NCI-H524 treated with DMSO at 0.1 percent for 48 hours (cell line): ENCODE measurements at places on chromosomes 1 and 21.

- DNase-seq, result no peak
Observed at GRCh38 chr21:30760776-30761175, 5.5 kb upstream of the KRTAP21-1 start.

- no peak for DNase-seq
Observed at GRCh38 chr1:92990828-92991227, 29.6 kb upstream of the DIPK1A start.

DNA sequence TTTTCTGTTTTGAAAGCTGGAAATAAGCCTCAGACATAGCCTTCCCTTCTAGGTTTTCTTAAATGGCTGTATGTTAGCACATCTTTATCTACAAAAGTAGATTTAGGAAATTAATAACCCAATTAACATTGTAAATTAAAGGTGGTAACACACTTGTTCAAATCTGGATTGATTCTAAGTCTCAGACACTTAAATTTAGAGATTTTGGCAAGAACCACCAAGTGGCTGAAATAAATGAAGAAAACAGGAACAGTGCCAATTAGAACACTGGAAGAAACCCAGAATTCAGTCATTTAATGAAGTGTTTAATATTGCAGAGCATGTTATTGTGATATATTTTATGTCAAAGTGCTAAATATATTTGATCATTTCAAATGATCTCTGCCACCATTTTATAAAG, 628.2 kb downstream of the USP25 start:
- no peak for DNase-seq

DNA sequence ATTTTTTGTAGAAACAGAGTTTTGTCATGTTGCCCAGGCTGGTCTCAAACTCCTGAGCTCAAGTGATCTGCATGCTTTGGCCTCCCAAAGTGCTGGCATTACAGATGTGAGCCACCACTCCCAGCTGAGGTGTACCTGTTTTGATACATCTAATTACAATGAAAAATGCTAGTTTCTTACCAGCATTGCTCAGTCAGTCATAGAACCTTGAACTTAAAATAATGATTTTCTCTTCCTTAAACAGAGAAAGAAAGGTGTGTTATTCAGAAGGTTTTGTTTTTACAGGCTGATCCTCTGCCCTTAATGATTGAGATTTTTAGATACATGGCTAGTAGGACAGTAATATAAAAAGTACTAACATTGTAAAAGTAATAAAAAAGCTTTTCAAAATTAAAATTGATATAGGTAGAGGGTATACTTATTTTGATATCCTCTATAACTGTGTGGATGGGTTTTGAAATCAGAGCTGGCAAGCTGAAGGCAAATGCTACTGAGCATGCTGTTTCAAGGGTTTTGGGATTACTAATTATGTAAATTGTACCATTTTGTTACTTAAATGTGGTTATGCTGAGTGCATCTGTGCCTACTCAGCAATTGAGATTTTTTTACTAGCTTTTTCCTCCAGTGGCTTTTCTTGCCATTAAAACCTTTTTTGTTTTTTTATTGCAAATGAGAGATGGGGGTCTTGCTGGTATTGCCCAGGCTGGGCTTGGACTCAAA, 16.1 kb downstream of the PRRC2C start:
- no peak for DNase-seq

DNA sequence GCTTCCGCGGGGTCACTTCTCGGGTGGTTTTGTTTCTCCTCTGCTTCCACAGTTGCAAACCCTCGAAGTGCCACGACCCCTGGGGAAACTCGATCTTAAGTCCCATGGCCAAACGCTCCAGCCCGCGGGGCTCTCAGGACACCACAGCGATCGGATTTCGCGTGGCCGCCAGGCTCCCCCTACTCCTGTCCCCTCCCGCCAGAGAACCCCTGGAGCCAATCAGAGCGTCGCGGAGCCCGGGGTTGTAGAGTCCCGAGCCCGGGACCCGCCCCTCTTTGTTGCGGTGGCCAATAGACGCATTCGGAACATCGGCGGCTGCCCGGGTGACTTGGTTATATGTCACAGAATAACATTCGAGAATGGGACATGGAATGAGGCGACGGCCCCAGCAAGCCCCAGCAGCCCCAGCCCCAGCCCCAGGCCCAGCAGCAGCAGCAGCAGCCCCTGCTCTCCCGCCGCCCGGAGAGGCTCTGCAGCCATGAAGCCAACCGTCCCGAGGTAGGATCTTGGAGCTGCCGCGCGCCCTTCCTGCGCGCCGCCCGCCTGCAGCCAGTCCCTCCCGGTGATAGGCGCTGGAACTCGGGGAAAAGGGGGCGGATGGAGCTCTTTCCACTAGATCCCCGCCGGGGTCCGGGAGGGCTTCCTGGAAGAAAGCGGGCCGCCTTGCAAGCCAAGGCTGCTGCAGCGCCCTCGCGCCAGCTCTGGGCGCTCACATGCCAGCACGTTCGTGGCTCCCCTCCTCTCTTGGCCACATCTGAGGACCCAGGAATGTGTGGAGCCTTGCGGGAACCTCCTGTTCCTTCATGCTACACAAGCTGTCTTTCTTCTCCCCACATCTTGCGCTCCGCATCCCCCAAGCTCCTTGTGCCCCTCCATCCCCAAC, at the start of gene VASH2:
Gene VASH2 (plus strand): TSS at position 299 of the 883 bp plus-strand sequence. CDS start 1,002 bp downstream, outside the sequence.
- peak; percentile 42 for DNase-seq
